ENCODE measurements at places on chromosomes 16 and 17.

GRCh38 chr16:74565378-74565777 lies 41.5 kb downstream of the GLG1 start:
- no peaks in the 10 kb centered on the region for H3K27me3 ChIP-seq
- DNase-seq: no peak
- peaks cover 37% of the 10 kb centered on the region for H3K4me1 ChIP-seq
- H3K27ac ChIP-seq: peak overlapping the region; percentile 58
- peak overlapping the region; percentile 32 for H3K4me3 ChIP-seq

DNA sequence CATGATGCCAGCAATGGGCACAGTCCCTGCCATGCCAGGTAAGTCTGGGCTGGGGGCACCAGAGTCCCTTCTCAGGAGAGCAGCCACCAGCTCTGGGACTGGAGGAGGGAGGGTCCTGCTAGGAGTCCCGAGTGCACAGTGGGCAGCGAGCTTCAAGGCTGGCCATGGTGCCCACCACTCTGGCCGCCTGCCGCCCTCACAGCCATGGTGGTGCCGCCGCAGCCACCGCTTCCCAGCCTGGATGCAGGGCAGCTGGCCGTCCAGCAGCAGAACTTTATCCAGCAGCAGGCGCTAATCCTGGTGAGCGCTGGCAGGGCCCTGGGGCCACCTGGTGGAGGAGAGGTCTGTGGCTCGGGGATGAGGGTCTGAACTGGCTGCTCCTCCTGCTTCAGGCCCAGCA lies 17.9 kb upstream of the SMIM5 start:
- no peak overlapping the region for H3K27ac ChIP-seq
- no peak overlapping the region for H3K4me3 ChIP-seq

GRCh38 chr17:1119924-1120323 lies 59.9 kb downstream of the ABR start:
- no peak overlapping the region for H3K4me3 ChIP-seq
- no peaks in the 10 kb centered on the region for H3K36me3 ChIP-seq
- no peak for DNase-seq
- H3K27ac ChIP-seq: peak overlapping the region; percentile 93
- H3K4me1 ChIP-seq: peaks cover 19% of the 10 kb centered on the region

DNA sequence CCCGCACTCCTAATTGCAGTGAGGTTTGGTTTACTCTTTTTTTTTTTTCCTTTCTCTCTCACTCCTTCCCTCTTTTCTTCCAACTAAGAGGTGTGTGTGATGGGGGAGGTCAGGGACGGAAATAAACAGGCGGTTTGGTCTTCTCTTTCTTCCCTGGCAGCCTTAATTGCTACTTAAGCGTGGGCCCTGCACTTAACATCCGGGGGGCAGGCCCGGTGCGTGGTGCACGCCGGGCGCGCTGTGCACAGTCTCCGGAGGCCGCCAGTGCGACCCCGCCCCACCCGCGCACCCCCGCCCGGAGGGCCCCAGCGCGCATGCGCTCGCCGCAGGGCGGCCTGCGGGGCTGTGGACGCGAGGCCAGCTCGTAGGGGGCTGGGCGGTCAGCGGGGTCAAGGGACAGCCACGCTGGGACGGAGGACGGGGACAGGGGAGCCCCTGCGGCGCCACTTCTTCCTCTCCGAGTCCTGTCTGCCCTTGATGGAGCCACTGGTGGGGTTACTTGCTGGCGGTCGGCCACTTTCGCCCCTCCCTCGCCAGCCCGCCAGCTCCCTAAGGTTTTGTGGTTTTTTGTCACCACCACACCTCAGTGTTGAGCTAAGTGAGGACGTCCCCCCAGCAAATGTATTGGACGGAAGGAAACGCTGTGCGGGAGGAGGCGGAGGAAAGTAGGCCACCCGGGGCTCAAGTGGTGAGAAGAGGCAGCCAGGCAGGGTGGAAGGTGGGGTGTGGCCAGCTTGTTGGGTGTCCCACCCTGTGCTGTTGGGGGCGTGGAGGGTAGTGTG lies 120.9 kb downstream of the MRM1 start:
- H3K36me3 ChIP-seq: no peaks in the 10 kb centered on the region
- H3K4me1 ChIP-seq: peaks cover 63% of the 10 kb centered on the region
- peak; percentile 80 for DNase-seq
- H3K27me3 ChIP-seq: peaks cover 2% of the 10 kb centered on the region

GRCh38 chr16:8850279-8850885 lies 18.4 kb downstream of the CARHSP1 start:
- H3K4me3 ChIP-seq: no peak overlapping the region
- peaks cover 5% of the 10 kb centered on the region for H3K36me3 ChIP-seq
- DNase-seq: no peak
- H3K27me3 ChIP-seq: no peaks in the 10 kb centered on the region

DNA sequence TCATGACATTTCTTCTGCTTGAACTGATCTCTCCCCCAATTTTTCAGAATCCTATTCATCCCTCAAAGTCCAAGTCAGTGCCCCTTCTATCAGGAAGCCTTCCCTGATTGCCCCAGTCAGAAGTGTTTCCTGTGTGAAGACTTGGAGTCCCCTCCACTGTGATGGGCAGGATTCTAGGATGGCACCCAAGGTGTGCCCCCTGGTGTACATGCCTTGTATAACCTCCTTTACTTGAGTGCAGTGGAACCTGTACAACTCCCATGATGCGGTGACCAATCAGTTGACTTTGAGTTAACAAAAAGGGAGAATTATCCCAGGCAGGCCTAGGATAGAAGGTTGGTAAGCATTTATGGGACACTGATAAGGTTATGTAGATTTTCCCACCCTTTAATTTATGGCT lies 23.4 kb downstream of the MYH13 start:
- H3K4me1 ChIP-seq: no peaks in the 10 kb centered on the region
- H3K27me3 ChIP-seq: peaks cover 3% of the 10 kb centered on the region
- H3K4me3 ChIP-seq: no peak overlapping the region
- DNase-seq: no peak

- DNase-seq: no peak
- H3K36me3 ChIP-seq: peaks cover 7% of the 10 kb centered on the region
- H3K27ac ChIP-seq: no peak overlapping the region
- no peaks in the 10 kb centered on the region for H3K27me3 ChIP-seq
- peaks cover 7% of the 10 kb centered on the region for H3K4me1 ChIP-seq
Measured at GRCh38 chr16:70670175-70670574, 15.7 kb downstream of the MTSS2 start.

- no peak overlapping the region for H3K4me3 ChIP-seq
- H3K4me1 ChIP-seq: no peaks in the 10 kb centered on the region
- no peak for DNase-seq
- no peak overlapping the region for H3K27ac ChIP-seq
Measured at GRCh38 chr16:22726868-22727267, 87.1 kb upstream of the HS3ST2 start.

DNA sequence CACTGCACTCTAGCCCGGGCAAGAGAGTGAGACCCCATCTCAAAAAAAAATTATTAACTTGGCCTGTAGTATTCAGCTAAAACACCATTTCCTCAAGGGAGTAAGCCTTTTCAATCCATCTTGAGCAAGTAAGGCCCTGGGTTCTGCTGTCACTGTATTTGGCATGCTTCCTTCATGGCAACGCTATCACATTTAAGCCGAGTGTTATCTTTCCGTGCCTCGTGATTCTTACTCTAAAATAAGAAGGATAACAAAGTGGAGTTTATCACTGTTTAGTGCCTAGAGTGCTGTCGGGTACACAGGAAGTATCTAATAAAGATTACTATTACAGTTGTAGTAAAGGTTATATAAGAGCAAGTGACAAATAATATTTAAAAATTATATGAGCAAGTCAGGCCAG lies 8.8 kb downstream of the VPS53 start:
- no peak overlapping the region for H3K4me3 ChIP-seq
- peaks cover 15% of the 10 kb centered on the region for H3K4me1 ChIP-seq
- DNase-seq: no peak
- peaks cover 61% of the 10 kb centered on the region for H3K36me3 ChIP-seq
- no peaks in the 10 kb centered on the region for H3K27me3 ChIP-seq
- no peak overlapping the region for H3K27ac ChIP-seq

DNA sequence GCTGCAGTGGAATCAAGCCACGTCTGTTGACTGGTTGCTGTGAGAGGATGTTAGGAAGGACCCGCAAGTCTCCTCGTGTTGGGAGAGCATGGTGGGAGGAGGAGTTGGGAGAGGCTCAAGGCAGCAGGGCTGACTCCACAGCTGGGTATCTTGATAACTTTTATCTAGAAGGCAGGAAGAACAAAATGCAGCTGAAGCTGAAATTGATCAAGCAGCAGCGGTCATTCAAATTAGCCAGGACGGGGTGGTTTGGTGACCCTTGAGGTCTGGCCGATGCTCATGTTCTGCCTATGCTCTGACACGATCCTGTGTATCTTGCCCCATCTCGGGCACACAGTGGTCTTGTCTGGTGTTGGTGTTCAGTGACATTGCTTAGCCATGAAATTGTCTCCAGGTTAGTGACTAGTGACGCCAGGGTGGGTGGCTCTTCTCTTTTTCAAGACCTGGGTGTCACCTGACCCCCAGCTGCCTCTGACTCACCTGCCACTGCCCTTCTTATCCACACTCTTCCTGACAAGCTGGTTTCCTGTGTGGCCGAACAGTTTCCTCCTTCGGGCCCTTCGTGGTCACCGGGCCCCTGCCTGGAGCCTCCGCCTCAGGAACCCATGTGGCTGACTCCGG lies 19.1 kb downstream of the NPTX1 start:
- no peak for DNase-seq
- peaks cover 18% of the 10 kb centered on the region for H3K27me3 ChIP-seq
- H3K27ac ChIP-seq: no peak overlapping the region
- H3K36me3 ChIP-seq: no peaks in the 10 kb centered on the region

DNA sequence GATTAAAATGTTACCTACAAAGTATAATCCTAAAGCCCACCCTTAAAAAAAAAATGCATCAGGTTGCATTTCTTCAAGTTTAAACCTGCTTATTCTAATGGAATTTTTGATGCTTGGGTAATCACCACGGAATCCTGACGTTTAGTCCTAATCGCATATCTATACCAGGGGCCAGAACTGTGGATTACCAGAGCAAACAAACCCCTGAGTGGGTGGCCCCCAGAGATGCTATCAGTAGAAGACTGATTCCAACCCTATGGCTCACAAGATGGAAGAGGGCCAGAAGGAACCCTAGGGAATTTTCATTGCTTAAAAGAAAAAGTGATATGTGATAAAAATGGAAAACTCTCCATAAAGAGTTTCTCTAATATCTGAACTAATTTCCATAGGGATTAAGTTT lies 152.2 kb upstream of the NOG start:
- DNase-seq: no peak
- H3K4me1 ChIP-seq: no peaks in the 10 kb centered on the region
- H3K4me3 ChIP-seq: no peak overlapping the region
- H3K27me3 ChIP-seq: peaks cover 1% of the 10 kb centered on the region

GRCh38 chr17:70523426-70523825 lies 354.1 kb downstream of the KCNJ2 start:
- no peak overlapping the region for H3K27ac ChIP-seq
- H3K36me3 ChIP-seq: no peaks in the 10 kb centered on the region
- H3K4me1 ChIP-seq: no peaks in the 10 kb centered on the region
- no peak overlapping the region for H3K4me3 ChIP-seq

DNA sequence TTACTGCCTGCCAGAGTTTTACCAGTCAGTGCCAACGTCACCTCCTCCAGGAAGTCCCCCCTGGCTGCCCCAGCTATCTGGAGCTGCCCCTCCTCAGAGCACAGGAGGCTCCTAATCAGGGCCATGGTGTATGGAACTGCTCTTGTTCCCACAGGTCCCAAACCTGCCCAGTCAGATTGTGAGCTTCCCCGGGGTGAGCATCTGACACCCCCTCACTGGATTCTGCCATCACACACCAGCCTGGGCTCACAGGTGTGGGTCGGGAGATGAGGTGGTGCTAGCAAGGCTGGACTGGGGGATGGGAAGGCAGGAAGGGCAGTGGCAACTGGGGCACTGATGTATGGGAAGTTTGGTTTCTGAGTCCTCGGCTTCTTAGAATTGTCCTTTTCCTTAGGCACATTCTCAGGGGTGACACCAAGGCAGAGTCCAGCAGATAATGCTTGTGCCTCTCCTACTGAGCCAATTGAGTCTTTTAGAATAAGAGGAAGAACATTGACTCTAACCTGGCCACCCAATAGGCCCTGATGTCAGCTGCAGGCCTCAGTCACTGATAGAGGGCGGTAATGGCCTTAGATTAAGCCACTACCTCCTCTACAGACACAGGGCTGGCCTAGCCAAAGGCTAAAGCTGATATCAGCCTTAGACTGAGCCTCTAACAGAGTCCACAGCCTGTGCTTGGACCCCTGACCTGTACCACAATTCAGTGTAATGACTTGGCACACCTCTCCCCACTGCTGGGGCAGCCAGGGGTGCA lies 107.9 kb downstream of the WSCD1 start:
- no peaks in the 10 kb centered on the region for H3K36me3 ChIP-seq
- no peak overlapping the region for H3K27ac ChIP-seq
- no peak overlapping the region for H3K4me3 ChIP-seq
- no peaks in the 10 kb centered on the region for H3K4me1 ChIP-seq
- peaks cover 23% of the 10 kb centered on the region for H3K27me3 ChIP-seq

DNA sequence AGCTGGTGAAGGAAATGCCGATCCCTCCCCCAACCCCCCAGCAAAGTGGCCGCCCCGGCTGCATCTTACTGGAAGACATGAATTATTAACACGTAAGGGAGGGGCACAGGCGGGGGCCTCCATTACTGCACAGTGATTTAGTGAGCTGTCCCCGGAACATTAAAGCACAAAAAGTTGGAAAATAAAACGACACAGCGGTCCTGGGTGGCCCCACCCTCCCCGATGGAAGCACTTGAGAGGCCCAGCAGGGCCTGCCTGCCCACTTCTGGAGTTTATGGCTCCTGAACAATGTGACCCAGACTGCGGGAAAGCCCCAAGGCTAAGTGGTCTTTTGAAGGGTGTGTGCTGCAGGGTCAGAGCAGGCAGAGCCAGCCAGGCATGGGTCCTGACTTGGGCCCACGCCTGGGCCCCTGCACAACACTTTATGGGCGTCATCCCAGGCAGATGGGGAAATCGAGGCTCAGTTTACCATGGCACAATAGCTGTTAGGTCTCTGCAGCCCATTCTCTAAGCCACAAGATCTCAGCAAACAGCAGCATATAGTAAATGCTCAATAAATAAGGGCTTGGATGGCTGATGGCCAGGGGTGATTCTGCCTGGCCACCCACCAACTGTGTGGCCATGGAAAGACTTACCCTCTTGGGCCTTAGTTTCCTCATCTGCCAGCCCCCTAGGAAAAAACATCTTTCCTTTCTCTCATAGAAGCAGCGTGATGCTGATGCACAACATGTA lies 22.8 kb downstream of the CCDC102A start:
- no peaks in the 10 kb centered on the region for H3K4me1 ChIP-seq
- no peaks in the 10 kb centered on the region for H3K27me3 ChIP-seq
- peaks cover 53% of the 10 kb centered on the region for H3K36me3 ChIP-seq
- DNase-seq: no peak
- no peak overlapping the region for H3K27ac ChIP-seq
- no peak overlapping the region for H3K4me3 ChIP-seq

DNA sequence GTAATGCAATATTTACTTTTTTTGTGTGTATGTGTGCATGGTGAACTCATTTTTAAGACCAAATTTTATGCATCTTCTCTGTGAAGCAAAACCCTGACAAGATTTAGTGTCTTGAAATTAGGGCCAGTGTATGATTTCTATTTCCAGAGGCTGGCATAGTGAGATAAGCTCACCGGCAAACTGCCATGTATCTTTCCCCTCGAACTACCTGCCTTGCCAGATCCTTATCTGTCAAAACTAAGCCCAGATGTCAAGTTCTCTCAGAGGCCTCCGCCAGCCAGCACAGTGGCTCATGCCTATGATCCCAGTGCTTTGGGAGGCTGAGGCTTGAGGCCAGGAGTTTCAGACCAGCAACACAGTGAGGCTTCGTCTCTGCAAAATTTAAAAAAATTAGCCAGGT lies 10.0 kb downstream of the USP32 start:
- no peaks in the 10 kb centered on the region for H3K27me3 ChIP-seq
- H3K4me3 ChIP-seq: no peak overlapping the region
- H3K36me3 ChIP-seq: no peaks in the 10 kb centered on the region

- DNase-seq: no peak
- no peak overlapping the region for H3K27ac ChIP-seq
- no peak overlapping the region for H3K4me3 ChIP-seq
Measured at GRCh38 chr16:47927330-47927729, 228.5 kb downstream of the ABCC12 start.
